ENCODE measurements at places on chromosomes 11 and 22. TPM values are rescaled to one million over a fixed set of nuclear protein-coding genes. Genes with fewer than 3 reads are reported as not detected.

GRCh38 chr11:78292109-78292803 lies 103.5 kb downstream of the USP35 start:
- no peaks in the 10 kb centered on the region for H3K36me3 ChIP-seq
- H3K27me3 ChIP-seq: no peaks in the 10 kb centered on the region
- peaks cover 3% of the 10 kb centered on the region for H3K4me1 ChIP-seq
- no peak overlapping the region for H3K4me3 ChIP-seq
- no peak for DNase-seq
- no peak overlapping the region for H3K27ac ChIP-seq

Gene GAS2
- 0.87 TPM for total RNA-seq

DNA sequence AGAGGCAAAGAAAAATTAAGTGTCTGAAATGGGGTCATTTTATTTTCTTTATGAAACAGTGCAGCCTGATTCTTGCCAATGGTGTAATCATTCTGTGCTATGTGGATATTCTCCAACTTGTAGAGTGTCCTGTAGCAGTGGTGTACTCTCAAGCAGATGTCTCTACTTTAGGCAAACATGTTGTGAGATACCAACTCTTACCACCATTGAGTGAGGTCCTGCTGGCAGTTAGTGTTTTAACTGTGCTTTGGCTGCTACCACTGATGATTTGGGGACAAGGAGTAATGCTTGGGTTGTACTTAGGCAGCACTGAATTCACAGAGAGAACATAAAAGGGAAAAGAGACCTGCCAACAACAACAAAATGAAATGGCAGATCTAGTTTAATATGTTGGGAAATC lies 122.5 kb downstream of the APIP start:
- no peak overlapping the region for H3K27ac ChIP-seq
- H3K27me3 ChIP-seq: no peaks in the 10 kb centered on the region
- H3K36me3 ChIP-seq: no peaks in the 10 kb centered on the region
- no peaks in the 10 kb centered on the region for H3K4me1 ChIP-seq

DNA sequence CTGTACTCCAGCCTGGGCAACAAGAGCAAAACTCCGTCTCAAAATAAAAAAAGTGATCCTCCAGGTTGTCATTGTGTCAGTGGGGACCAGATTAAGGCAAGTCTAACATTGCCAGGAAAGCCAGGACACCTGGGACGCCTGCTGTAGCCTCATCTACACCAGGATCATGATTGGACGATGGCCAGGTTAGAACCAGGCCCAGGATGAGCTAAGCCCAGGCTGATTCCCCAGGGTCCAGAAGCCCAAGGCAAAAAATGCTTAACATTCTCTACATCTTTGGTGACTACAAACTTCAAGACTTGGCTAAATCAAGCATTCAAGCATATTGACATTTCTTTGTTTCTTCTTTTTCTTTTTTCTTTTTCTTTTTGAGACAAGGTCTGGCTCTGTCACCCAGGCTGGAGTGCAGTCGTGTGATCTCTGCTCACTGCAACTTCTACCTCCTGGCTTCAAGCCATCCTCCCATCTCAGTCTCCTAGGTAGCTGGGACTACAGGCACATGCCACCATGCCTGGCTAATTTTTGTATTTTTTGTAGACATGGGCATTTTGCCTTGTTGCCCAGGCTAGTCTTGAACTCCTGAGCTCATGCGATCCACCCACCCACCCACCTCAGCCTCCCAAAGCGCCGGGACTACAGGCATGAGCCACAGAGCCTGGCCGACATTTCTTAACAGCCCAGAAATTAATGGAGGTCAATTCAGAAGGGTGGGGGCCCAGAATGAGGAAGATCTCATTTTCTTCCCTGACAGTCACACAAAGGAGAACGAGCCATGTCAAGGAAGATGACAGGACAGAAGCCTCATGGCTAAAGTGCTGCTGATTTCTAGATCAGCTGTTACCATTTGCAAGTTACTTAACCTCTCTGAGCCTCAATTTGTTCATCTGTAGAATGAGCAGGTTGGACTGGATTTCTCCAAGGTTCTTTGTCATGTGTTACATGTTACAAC lies 12.5 kb upstream of the PTPRJ start:
- DNase-seq: no peak
- no peak overlapping the region for H3K4me3 ChIP-seq
- H3K4me1 ChIP-seq: peaks cover 5% of the 10 kb centered on the region
- no peak overlapping the region for H3K27ac ChIP-seq
- no peaks in the 10 kb centered on the region for H3K27me3 ChIP-seq

Gene TTC36
- 1.2 TPM for total RNA-seq

DNA sequence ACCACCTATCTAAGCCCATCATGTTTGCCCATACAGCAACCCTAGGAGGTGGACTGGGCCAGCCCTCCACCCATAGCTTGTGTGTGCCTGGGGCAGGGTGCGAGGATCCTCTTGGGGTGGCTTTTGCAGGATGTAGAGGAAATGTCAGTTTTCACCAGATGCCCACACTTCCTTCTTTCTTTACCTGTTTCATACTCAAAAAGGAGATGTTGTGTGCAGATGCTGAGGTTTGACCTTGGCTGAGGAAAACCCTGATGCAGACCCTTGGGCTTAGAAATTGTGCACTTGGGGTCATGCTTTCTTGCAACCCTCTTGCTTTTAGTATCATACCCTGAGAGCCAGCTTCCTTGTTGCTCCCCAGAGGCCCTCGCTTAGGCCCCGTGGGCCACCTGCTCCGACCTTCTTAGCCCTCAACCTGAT lies 2.2 kb downstream of the HTR3A start:
- H3K27ac ChIP-seq: no peak overlapping the region
- no peaks in the 10 kb centered on the region for H3K4me1 ChIP-seq
- no peak overlapping the region for H3K4me3 ChIP-seq

DNA sequence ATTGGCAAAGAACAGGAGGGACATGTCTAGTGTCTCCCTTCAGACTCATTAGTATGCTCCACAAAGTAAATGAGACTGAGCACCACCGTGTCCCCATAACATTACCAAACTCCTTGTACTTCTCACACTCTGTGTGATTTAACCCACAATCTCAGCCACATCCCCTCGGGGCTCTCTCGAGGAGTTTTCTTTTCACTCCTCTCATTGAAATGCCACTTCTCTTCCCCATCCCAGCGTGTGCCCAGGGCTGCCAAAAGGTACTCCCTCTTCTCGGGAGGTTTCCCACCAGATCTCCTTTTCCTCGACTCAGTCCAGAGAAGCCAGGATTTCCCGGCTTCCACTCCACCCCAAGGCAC lies 1.1 kb downstream of the RBFOX2 start:
- no peak for DNase-seq
- H3K4me3 ChIP-seq: peak overlapping the region; percentile 80
- H3K27ac ChIP-seq: peak overlapping the region; percentile 84
- peaks cover 10% of the 10 kb centered on the region for H3K4me1 ChIP-seq
- no peaks in the 10 kb centered on the region for H3K36me3 ChIP-seq

- no peak overlapping the region for H3K4me3 ChIP-seq
- H3K4me1 ChIP-seq: no peaks in the 10 kb centered on the region
- H3K27me3 ChIP-seq: peaks cover 12% of the 10 kb centered on the region
These were observed 22.6 kb downstream of the POU2AF3 start for GRCh38 chr11:111320728-111321568.

Gene KCNQ1
- total RNA-seq: 1.0 TPM

- peaks cover 2% of the 10 kb centered on the region for H3K27me3 ChIP-seq
- H3K36me3 ChIP-seq: no peaks in the 10 kb centered on the region
- no peak for DNase-seq
- no peak overlapping the region for H3K4me3 ChIP-seq
- H3K27ac ChIP-seq: no peak overlapping the region
These were observed 38.7 kb upstream of the FAR1 start for GRCh38 chr11:13629779-13630178.

Gene OR51B4
- total RNA-seq: not detected

DNA sequence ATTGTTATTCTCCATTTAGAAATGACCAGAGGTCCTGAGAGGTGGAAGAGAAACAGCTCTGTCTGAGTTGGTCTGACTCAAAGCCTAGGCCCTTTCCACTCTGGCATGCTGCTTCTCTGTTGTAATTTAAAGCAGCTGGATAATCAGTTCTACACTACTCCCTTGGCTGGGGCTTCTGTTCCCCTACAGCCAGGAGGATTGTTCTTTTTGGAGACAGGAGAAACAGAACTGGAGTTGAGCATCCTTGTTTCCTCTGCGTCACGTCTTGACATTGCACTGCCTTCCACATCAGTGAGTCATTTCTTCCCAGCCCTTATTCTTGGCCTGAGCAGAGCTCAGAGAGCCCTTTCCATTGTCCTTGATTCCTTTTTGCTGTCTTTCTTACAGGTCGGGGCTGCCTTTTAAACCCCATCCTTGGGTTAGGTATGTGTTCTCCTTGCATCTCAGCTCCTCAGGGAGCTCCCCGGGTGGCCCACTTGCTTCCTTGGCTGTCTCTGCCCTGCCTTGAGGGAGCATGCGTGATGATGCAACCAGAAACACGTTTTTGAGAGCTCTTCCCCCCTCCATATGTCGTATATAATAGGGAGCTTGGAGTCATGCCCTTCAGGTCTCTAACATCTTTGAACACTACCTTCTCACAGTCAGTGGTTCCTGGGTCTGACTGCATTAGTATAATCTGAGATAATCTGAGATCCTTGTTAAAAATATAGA lies 35.7 kb downstream of the CYB5R2 start:
- no peak for DNase-seq
- H3K27me3 ChIP-seq: no peaks in the 10 kb centered on the region
- no peaks in the 10 kb centered on the region for H3K36me3 ChIP-seq
- no peak overlapping the region for H3K27ac ChIP-seq
- H3K4me3 ChIP-seq: no peak overlapping the region

DNA sequence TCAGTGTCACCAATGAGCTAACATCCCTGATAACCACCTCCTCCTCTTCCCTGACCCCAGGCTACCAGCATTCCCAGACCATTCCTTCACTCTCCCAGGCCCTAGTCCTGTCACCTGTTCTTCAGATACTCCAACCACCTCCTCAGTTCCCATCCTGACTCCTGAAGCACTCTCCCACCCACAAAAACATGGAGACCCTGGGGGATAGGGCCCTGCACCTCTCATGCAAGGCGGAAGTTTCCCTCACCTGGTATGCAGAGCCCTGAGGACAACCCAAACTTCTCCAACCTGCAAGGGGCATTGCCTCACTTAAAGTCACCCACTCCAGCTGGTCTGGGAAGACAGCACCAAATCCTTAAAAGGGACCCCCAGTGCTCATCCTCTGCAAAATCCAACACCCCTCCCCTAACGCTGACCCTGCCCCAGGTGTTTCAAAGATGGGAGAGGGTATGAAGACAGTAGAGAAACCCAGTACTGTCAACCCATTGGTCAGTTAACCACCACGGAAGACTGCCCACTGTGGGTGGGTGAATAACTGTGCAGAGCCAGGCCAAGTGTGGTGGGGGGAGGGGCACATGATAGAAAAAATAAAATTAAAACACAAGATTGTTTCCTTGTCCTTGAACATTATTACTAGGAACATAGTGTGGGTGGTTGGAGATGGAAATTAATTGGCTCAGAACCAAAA lies 1.4 kb downstream of the TNKS1BP1 start:
- peak overlapping the region; percentile 86 for H3K27ac ChIP-seq
- H3K36me3 ChIP-seq: peaks cover 8% of the 10 kb centered on the region
- no peaks in the 10 kb centered on the region for H3K27me3 ChIP-seq
- DNase-seq: no peak
- peak overlapping the region; percentile 71 for H3K4me3 ChIP-seq

GRCh38 chr11:68020575-68020974 lies 9.9 kb upstream of the NDUFS8 start:
- no peak for DNase-seq
- H3K36me3 ChIP-seq: no peaks in the 10 kb centered on the region
- H3K27ac ChIP-seq: peak overlapping the region; percentile 72
- no peak overlapping the region for H3K4me3 ChIP-seq

- H3K36me3 ChIP-seq: no peaks in the 10 kb centered on the region
- no peak for DNase-seq
These were observed 1365.4 kb upstream of the RAG2 start for GRCh38 chr11:37963440-37963839.

- no peak for DNase-seq
- no peak overlapping the region for H3K27ac ChIP-seq
- no peak overlapping the region for H3K4me3 ChIP-seq
- H3K27me3 ChIP-seq: no peaks in the 10 kb centered on the region
- no peaks in the 10 kb centered on the region for H3K36me3 ChIP-seq
These were observed 125.0 kb upstream of the ARHGAP42 start for GRCh38 chr11:100562128-100562527.

DNA sequence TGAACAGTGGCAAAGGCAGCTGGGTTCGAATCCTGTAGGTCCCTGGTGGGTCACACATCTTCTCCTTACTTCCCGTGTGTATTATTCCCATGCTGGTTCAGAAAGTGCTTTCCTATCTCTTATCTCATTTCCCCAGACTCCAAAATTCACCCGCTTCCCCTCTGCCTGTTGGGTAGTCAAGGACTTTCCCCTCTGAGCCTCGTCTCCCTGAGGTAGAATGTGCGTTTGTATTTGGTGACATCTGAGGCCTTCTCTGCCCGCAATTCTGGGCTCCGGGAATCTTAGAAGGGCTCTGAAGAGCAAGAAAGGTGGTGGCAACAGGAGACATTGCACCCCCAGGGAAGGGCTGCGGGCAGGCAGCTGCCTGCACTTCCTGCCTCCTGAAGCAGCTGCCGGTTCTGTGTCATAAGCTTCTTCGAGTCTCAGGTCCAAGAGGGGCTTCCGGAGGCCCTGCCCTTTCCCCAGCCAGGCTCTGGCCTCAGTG lies 5.9 kb downstream of the LRRC32 start:
- H3K4me1 ChIP-seq: no peaks in the 10 kb centered on the region
- H3K4me3 ChIP-seq: no peak overlapping the region
- no peak for DNase-seq

- no peaks in the 10 kb centered on the region for H3K36me3 ChIP-seq
- H3K27ac ChIP-seq: peak overlapping the region; percentile 35
- H3K4me1 ChIP-seq: peaks cover 17% of the 10 kb centered on the region
- no peak overlapping the region for H3K4me3 ChIP-seq
- DNase-seq: no peak
- H3K27me3 ChIP-seq: no peaks in the 10 kb centered on the region
These were observed 10.2 kb downstream of the ARAP1 start for GRCh38 chr11:72741849-72742512.

GRCh38 chr22:19110646-19111045 lies 11.6 kb downstream of the DGCR2 start:
- H3K36me3 ChIP-seq: no peaks in the 10 kb centered on the region
- DNase-seq: no peak
- no peaks in the 10 kb centered on the region for H3K4me1 ChIP-seq
- H3K27me3 ChIP-seq: no peaks in the 10 kb centered on the region
- H3K4me3 ChIP-seq: no peak overlapping the region
- no peak overlapping the region for H3K27ac ChIP-seq

GRCh38 chr11:120581313-120581712 lies 69.8 kb downstream of the GRIK4 start:
- H3K36me3 ChIP-seq: no peaks in the 10 kb centered on the region
- no peak for DNase-seq
- H3K27me3 ChIP-seq: peaks cover 5% of the 10 kb centered on the region
- H3K27ac ChIP-seq: no peak overlapping the region

DNA sequence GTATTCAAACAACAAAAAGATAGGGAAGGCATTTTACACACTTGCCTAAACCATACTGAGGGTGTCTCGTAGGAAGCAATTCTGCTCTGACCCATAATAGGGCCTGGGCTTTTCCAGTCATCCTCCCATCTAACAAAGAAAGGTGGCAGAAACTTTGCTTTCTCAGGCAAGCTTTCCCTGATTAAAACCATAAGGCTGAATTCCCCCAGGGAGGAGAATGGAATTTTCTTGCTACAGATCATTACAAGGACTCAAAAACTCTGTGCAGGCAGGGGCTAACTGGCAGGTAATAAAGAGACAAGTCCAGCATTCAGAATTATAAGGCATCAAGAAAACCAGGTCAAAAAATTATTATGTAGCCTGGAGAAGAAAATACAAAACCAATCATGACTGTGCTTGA lies 90.4 kb downstream of the RBFOX2 start:
- no peaks in the 10 kb centered on the region for H3K36me3 ChIP-seq
- H3K4me1 ChIP-seq: no peaks in the 10 kb centered on the region
- no peak overlapping the region for H3K27ac ChIP-seq
- H3K27me3 ChIP-seq: no peaks in the 10 kb centered on the region
- no peak overlapping the region for H3K4me3 ChIP-seq

Data from Panc1 (cell line).